ENCODE measurements at places on chromosomes 6 and 20. TPM values are rescaled to one million over a fixed set of nuclear protein-coding genes. Genes with fewer than 3 reads are reported as not detected.
A peak's percentile ranks its signal among the peaks of the same experiment; 100 is the strongest.

- peak overlapping the region; percentile 49 for H3K27ac ChIP-seq
- H3K36me3 ChIP-seq, result no peaks in the 10 kb centered on the region
- H3K4me3 ChIP-seq, result no peak overlapping the region
Observed at GRCh38 chr20:51750037-51750769, 18.0 kb downstream of the ATP9A start.

DNA sequence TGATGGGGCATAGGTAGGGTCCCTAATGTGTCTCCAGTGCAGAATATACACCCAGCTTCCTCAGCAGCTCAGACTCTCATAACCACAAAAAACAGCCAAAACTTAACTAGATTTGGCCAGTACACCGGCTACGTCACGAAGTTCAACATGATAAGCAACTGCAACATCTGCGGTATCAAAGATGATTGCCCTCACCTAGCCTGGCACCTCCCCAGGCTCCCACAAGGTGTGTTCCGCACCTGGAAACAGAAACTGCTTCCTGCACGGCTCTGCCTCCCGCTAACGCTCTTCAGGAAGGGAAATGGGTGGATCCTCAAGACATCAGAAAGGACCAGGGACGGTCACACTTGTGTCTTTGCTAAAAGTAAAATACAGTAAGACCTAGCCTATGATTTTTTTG lies 9.5 kb downstream of the TXNDC5 start:
- DNase-seq, result no peak
- H3K36me3 ChIP-seq, result peaks cover 82% of the 10 kb centered on the region
- H3K4me3 ChIP-seq, result no peak overlapping the region

GRCh38 chr6:135880066-135880972 lies 28.8 kb downstream of the PDE7B start:
- H3K27me3 ChIP-seq, result no peaks in the 10 kb centered on the region
- no peaks in the 10 kb centered on the region for H3K4me1 ChIP-seq
- DNase-seq, result no peak
- no peak overlapping the region for H3K4me3 ChIP-seq
- no peaks in the 10 kb centered on the region for H3K36me3 ChIP-seq
- peak overlapping the region; percentile 38 for H3K27ac ChIP-seq

DNA sequence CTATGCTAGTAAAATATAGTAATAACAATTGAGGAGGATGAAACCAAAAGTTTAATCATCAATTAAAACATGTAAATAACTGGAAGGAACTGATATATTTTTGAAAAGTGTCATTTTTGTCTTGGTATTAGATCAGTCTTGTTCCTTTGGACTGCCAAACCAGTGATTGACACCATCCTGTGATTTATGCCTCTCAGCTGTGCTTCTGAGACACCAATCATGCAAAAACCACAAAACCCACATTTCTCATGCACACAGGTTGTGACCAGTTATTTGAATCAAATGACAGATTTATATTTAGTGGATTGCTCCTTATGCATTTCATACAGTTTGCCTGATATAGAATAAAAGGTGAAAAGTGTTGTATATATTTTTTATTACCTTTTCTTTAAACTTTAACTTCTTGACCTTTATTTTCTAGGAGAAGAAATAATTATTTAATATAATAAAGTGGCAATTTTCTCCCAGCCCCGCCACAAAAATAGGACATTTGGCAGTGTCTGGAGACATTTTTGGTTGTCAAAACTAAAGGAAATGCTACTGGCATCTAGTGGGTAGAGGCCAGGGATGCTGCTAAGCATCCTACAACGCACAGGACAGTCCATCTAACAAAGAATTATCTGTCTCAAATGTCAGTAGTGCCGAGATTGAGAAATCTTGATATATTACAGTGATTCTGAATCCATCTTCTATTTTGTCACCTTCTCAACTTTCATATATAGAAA lies 383.6 kb downstream of the BCKDHB start:
- H3K4me1 ChIP-seq, result no peaks in the 10 kb centered on the region
- H3K36me3 ChIP-seq, result no peaks in the 10 kb centered on the region
- DNase-seq, result no peak
- H3K27ac ChIP-seq, result no peak overlapping the region

GRCh38 chr6:139364302-139364981 lies 10.0 kb downstream of the CITED2 start:
- H3K4me3 ChIP-seq, result no peak overlapping the region
- peaks cover 15% of the 10 kb centered on the region for H3K4me1 ChIP-seq
- no peak for DNase-seq
- no peaks in the 10 kb centered on the region for H3K36me3 ChIP-seq
- H3K27me3 ChIP-seq, result no peaks in the 10 kb centered on the region

DNA sequence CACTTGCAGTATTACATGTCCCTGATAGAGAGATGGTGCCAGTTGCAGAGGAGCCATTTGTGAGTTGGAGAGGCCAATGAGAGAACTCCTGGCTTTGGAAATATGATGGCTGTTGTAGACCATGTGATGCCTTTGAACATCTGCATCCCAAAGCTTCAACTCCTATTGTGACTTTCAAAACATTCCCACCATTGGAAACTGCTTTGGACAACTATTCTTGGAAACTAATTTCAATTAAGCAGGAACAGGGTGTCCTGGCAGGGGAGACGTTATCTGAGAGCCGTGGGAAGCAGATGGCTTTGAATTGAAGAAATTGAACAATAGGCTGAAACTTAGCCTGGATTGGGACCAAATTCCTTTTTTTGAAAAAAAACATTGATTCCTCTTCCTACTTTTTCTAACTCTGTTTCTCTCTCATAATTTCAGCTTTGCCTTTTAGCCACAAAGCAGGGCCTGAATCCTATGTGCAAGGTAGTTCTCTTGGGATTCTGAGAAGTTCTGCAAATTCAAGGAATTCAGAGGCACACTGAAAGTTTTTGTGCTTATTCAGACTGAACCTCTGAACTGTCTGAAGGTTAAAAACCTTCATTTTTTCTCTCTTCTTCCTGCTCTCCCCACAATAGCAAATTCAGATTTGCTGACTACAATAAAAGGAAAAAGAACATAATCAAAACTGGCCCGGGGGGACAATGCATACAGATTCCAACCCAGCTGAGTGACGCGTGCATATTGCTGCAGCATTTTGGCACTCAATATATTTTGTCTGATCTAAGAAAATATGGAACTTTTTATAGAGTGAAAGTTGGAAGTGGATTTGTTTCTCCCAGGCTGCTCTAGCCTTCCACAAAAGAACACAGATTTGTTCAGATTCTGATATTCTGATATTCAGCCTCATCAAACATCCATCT lies 720.4 kb upstream of the CHD6 start:
- no peaks in the 10 kb centered on the region for H3K4me1 ChIP-seq
- H3K4me3 ChIP-seq, result no peak overlapping the region
- peaks cover 2% of the 10 kb centered on the region for H3K27me3 ChIP-seq
- DNase-seq, result no peak

GRCh38 chr6:45648262-45648620 lies 270.5 kb upstream of the SUPT3H start:
- no peak overlapping the region for H3K27ac ChIP-seq
- no peaks in the 10 kb centered on the region for H3K4me1 ChIP-seq
- DNase-seq, result no peak
- no peaks in the 10 kb centered on the region for H3K27me3 ChIP-seq

- H3K4me1 ChIP-seq, result no peaks in the 10 kb centered on the region
- no peak for DNase-seq
- no peak overlapping the region for H3K27ac ChIP-seq
- no peaks in the 10 kb centered on the region for H3K36me3 ChIP-seq
- no peak overlapping the region for H3K4me3 ChIP-seq
Observed at GRCh38 chr6:95682476-95682875, 105.1 kb downstream of the MANEA start.

RAET1G gene
- total RNA-seq, result 1.2 TPM

SLC17A3 gene
- not detected for total RNA-seq

AVP gene
- not detected for total RNA-seq

Measured in upper lobe of right lung (tissue), 1 donor.